Stimulated activated CD4-positive, alpha-beta T cell treated with anti-CD3 and anti-CD28 coated beads, Interleukin-12 subunit alpha, Interleukin-12 subunit beta, amount 100 ng/mL, for 24 hours (primary cell): ENCODE measurements at places on chromosomes 3 and 15.

GRCh38 chr3:25166016-25166415 lies 262.0 kb upstream of the RARB start:
- DNase-seq = no peak

GRCh38 chr15:90837094-90837493 lies 31.3 kb upstream of the FURIN start:
- no peak for DNase-seq

- no peak for DNase-seq
These were observed 171.7 kb upstream of the TLE3 start for GRCh38 chr15:70269311-70269911.

GRCh38 chr15:101091080-101092017 lies 160.5 kb downstream of the CHSY1 start:
- DNase-seq = no peak

GRCh38 chr15:68574046-68574445 lies 4.7 kb upstream of the CORO2B start:
- DNase-seq = no peak

GRCh38 chr15:77402740-77403379 lies 17.0 kb downstream of the PEAK1 start:
- no peak for DNase-seq

DNA sequence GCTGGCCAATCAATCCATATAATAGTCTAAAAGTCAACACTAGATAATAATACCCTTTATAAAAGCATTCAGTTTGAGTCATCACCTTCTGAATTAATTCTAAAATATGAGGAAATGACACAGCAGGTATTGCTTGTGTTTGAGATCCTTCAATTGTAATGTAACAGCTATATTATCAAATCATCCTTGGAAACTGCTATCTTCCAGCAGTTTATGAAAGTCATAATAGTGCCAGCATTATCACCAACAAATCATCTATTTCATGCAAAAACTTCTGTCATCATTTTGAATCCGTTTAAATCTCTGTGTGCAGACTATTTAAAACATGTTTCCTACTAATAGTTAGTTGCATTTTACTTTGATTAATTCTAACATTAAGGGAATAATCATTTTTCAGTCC lies 468.7 kb downstream of the CADM2 start:
- DNase-seq = no peak

DNA sequence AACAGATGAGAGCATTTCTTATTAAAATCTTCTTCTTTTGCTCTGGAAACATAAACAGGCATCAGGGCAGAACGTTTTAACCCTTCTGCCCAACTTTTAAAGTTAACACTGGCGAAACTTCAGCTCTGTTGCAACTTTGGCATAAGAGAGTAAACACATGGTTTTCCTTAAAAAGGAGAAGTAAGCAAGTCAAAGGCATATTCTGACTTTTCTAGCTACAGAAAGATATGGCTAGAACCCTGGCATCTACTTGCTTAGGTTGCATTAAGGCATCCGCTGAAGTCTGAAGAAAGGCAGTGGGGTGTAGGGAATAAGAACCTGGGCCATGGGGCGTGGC lies 13.3 kb upstream of the IL16 start:
- DNase-seq = no peak

DNA sequence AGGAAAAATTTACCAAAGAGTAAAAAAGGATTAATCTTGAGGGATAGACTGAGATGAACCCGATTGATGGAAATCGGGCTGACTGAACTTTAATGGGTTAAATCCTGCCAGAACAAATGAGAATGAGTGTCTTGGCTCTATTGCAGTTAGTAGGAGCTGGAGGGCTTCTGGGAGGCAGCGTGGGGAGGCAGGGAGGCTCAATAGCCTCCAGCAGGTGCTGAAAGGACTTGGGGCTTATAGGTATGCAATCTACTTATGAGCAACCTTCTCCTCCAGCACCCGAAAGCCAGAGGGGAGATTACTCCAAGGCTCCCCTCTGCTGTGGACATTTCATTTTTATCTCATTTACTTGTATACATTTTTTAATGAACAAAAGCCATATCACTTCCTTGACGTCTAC lies 1.0 kb upstream of the CRYBG3 start:
- DNase-seq = no peak

- no peak for DNase-seq
These were observed 24.9 kb downstream of the CX3CR1 start for GRCh38 chr3:39254806-39255449.

DNA sequence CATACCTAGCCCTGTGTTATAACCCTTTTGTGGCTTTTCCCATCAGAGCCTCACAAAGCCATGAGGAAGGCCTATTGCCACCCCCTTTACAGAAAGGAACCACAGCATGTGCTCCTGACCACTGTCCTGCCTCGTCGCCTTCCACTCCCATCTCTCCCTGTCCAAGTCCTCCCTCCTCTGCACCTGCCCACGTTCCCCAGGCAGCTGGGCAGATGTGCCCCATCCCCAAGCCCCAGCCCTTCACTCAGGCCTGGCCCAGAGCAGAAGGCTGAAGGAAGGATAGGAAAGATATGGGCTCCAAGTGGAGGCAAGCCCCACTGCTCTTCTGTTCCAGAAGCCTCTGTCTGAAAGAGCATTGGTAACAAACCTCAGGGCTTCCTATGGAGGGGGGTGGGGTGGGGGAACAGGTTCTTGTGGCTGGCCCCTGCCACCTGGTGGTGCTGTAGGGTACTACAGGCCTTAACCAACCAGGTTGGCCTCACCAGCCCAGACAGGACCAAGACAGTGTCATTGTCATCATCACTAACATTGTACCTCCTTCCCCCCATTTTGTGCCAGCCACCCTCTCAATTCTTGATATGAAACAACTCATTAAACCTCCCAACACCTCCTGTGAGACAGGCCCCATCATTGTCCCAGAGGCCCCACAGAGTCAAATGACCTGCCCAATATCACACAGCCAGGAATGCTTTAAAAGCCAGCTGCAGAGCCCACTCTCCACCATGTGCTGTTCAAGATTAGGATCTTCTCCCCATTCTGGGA lies 10.0 kb downstream of the POC1A start:
- DNase-seq = peak; percentile 61

GRCh38 chr3:129602730-129603560 lies 3.5 kb downstream of the PLXND1 start:
- DNase-seq = no peak

DNA sequence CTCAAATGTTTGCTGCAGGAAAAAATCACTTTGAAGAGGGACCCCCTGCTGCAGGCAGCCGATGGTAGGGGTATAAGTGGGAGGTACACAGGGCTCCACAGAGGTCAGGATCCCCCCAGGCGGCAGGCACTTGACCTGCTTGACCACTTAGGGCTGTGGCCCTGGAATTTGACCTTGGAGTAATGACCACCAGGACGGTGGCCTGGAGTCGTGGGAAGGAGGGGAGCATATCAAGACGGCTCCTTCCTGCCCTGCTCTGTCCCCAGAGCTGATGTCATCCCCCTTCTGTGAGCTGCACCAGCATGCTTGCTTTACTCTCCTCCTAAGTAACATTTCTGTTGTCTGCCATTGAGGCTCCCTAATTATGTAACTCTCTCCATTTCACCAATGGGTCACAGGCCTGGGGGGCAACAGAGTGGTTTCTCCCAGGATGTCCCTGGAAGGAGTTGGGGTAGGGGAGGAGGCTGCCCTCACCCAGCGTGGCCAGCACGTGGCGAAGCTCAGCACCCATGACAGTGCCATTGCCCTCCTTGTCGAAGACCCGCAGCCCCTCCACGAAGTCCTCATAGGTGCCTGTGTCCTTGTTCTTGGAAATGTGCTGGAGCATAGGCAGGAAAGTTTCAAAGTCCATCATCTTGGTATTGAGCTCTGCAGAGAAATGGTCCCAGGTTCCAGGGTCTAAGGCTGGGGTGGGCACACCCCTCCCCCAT lies 4.1 kb downstream of the MYL3 start:
- DNase-seq = no peak

- DNase-seq = no peak
These were observed 308.4 kb downstream of the SHQ1 start for GRCh38 chr3:72539856-72540255.

GRCh38 chr3:77141423-77141822 lies 101.5 kb downstream of the ROBO2 start:
- DNase-seq = no peak

DNA sequence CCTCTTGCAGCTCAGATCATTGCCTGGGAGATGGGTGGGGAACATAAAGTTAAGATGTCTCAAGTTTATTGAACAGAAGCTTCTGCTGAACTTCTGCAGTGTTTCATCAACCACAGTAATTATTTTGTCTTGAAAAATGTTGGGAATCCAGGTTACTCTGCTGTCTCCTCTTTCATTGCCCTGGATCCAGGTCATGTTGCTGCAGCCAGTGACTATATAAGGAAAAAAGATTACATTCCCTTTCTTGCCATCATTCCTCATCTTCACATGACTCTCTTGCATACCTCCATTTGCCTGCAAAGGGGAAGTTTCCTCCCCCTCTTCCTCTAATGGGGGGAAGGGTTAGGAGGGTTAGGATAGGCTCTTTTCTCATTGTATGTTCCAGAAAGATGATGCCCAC lies 15.1 kb downstream of the GMNC start:
- DNase-seq = no peak

- DNase-seq = no peak
These were observed 37.9 kb downstream of the ACAD9 start for GRCh38 chr3:128917291-128917690.

- DNase-seq = no peak
These were observed 95.8 kb downstream of the P3H2 start for GRCh38 chr3:190024912-190025311.

- DNase-seq = no peak
These were observed 35.6 kb upstream of the SPTSSB start for GRCh38 chr3:161406594-161407555.

DNA sequence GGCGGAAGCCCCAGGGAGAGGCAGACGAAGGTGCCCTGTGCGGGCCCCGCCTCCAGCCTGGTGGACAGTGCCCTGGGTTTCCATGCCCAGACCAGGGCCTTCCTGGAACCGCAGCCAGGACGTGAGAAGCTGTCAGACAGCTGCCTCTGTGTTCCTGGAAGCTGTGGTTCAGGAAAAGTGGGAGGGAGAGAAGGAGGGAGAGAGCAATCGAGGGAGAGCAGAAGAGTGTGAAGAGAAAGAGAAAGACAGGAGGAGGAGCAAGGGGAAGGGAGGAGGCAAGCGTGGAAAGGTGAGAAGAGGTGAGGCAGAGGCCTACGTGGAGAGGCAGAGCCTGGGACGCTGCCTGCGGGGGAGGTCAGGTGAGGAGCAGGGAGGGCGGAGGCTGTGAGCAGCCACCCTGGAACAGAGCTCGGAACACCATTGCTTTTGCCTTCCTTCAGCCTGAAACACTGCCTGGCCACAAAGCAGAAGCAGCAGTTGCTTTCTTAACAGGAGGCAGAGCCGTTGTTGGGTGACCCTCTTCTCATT lies 18.6 kb downstream of the ZDHHC19 start:
- no peak for DNase-seq

DNA sequence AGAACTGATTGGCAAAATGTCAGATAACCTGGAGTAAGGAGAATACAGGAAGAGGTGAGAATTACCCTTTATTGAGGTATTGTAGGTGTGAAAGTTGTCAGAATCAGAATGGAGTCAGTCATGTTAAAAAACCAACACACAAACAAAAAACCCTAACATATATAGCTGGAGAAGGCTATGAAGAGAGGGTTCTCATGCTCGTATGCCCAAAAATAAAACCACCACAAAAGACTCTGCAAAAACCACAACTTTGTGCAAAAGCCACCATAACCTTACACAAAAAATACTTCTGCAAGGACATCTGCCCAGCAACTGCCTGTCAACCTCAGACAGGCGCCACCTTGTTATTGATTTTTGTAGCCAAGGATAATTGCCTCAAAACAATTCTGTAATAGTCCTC lies 136.0 kb downstream of the CD47 start:
- no peak for DNase-seq

DNA sequence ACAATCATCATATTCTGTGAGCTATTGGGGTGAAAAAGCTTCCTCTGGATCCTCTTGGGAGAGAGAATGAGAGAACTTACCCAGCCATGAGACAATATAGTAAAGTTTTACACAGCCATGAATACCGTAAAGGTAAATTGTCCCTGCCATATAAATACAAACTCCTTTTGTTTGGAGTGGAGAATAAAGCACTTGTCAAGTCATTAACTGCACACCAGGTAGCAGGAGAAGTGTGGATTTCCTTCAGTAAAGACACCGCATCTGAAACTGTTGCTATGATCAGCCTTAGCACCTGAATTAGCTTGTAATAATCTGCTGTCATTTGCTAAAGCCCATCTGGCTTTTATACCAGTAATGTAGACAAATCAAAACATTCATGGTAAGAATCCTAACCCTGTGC lies 336.6 kb upstream of the SLCO3A1 start:
- DNase-seq = no peak

DNA sequence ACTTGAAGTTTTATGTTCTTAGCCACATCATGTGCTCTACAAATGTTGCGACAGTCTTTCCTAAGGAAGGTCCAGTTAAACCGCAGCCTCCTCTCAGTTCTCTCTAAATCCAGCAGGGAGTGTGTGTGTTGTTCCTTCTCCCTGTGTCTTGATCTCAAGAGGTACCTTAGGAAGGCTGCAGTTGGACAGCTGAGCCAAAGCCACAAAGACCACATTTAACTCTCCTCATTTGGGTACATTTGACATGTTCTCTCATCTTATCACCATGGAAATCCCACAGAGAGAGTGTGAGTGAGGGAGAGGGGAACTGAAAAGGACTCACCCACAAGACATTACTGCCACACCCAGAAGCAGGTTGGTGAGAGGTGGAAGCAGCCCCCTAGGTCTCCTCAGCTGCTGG lies 79.5 kb downstream of the CD200R1L start:
- no peak for DNase-seq

- no peak for DNase-seq
These were observed 97.3 kb downstream of the TOP2B start for GRCh38 chr3:25567388-25567787.
